Activated naive CD4-positive, alpha-beta T cell treated with anti-CD3 and anti-CD28 coated beads, Interleukin-2, amount 50 U/mL, for 16 hours (primary cell): ENCODE measurements at places on chromosomes 2 and 18.

DNA sequence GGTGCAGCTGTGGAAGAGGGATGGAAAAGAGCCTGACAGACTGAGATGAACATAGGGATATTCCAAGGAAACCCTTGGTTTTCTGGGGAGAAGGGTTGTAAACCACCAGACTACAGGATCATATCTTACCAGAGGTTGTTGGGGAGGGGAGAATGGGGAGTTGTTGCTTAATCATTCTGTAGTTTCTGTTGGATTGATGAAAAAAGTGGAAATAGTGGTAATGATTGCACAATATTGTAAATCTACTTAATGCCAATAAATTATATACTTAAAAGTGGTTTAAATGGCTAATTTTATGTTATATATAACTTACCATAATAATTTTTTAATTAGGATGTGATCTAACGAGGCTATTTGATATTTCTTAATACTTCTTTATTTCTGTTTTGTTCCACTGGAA lies 800.9 kb downstream of the BCL11A start:
- DNase-seq, result no peak

GRCh38 chr2:156763174-156763573 lies 327.0 kb downstream of the GPD2 start:
- no peak for DNase-seq

- DNase-seq, result no peak
Observed at GRCh38 chr2:56475191-56475590, 291.4 kb downstream of the CCDC85A start.

GRCh38 chr2:95036596-95037383 lies 11.3 kb downstream of the MAL start:
- no peak for DNase-seq
